ENCODE measurements at places on chromosomes 1 and 21.

DNA sequence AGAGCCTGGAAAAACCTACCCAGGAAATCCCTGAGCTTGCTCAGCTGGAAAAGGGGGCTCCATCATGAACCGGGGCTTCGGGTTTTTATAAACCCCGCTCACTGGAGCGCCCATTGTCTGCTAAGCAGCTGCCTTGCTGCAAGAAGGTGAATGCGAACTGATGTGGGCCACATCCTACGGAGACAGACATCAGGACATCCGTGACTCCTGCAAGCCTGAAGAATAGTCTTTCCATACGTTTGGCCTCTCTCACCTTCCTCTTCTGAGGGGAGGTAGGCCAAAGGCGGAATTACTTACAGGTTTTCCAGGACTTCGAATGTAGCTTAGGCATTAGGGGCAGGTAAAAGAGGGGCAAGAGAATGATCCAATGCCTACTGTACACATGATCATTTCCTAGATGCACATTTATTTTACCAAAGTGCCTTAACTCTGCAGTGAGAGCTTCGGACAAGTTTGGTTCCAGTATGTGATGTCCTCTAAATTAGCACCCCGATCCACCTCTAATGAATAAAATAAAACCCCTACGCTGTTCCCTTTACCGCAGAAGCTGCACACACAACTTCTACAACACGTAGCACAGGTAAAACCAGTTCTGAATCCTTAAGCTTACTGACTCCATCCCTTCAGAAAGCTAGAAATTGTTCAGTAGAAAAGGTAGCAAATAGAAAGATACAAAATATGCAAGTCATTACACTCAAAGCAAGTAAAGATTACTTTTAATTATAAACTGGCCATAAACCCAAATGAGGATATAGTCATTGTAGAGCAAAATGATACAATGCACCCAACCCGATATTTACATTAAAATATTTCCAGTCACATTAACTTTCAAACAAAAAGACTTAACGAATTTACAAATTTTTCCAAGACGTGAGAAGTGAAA lies 866 bp upstream of the SORT1 start:
- DNase-seq: no peak

GRCh38 chr1:32681509-32681908 lies 21.1 kb downstream of the SYNC start:
- DNase-seq: no peak

GRCh38 chr1:173050865-173051264 lies at the start of gene TNFSF18:
Gene TNFSF18, minus strand, starts transcription at chr1:173050941. Its CDS starts 45 bp downstream, at chr1:173050896.
- DNase-seq: no peak

- no peak for DNase-seq
Observed at GRCh38 chr1:99472893-99473292, 173.0 kb upstream of the PALMD start.

GRCh38 chr1:66679140-66679539 lies 73.1 kb upstream of the DYNLT5 start:
- DNase-seq: no peak

- no peak for DNase-seq
Observed at GRCh38 chr1:220398238-220398637, 126.0 kb upstream of the RAB3GAP2 start.

DNA sequence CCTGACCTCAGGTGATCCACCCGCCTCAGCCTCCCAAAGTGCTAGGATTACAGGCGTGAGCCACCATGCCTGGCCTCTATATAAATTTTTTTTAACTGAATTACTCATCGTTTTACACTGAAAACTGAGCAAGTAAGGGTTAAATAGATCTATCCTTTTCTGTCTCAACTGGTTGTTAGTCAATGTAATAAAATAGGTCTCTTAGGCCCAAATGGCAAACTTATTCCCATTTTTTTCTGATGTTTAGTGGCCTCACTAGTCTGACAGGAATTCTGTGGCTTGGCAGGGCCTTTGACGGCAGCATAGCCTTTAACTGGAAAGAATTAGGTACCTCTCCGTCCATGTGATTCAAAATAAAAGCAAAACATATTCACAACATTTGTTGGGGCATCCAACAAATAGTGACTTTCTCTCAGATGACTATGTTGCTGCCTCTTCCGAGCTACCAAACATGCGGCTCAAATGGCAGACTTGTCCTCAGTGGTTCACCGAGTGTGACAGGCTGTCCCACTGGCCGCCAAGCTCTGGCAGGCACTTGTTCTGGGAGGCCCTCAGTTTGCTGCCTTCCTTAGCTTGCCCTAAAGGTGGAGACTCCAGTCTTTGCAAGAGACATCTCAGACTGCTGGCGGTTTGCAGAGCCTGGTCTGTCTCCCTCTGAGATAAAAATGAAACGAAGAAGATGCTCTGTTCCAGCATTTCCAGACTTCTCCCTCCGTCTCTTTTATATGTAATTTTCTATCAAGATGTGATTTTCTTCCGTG lies 17.4 kb downstream of the ATP1A4 start:
- DNase-seq: no peak

DNA sequence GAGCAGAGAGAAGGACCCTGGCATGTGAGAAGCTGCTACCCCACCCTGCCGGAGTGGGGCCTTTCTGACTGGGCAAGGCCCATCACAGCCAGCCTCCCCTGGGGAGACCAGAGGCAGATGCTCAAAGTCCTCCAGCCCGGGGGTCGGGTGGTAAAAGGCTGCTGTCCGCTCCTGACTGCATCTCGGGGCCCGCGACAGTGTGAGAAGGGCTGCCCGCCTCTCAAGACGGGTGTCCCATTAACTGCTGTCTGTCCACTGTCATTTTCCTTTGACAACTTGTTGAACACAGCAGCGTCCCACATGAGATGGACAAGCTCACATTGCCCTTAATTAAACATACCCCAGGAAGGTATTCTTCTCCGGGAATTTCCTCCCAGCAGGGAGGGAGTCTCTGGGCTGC lies 91.4 kb upstream of the ARHGEF16 start:
- DNase-seq: no peak
